A549 (cell line): ENCODE measurements at places on chromosomes 12 and 14.

DNA sequence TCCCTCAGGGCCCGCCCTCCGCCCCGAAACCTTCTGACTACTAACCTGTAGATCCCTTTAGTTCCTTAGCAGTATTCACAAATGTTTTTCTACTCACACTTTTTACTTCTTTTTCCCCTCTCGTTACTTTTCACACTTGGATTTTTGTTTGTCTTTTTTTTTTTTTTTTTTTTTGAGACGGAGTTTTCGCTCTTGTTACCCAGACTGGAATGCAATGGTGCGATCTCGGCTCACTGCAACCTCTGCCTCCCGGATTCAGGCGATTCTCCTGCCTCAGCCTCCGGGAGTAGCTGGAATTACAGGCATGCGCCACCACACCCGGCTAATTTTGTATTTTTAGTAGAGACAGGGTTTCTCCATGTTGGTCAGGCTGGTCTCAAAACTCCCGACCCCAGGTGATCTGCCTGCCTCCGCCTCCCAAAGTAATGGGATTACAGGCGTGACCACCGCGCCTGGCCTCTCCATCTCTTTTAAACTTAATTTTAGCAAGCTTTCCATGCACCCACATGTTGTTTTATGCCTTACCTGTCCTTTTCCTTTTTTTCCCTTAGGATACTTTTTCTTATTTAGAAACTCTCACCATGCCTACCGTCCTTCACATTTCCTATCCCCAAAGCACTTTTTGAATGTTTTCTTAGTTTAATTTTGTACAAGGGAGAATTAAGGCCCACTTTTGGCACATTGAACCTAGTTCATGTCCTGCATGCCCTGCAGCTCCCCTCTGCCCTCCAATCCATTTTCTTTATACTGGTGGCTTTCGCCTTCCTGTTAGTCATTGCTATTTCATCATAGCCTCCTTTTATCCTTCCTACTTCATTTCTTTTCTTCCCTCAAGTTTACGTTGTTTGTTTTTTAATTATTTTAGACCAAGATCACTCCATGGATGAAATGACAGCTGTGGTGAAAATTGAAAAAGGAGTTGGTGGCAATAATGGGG lies 1.1 kb downstream of the SP1 start:
- no peak for DNase-seq

DNA sequence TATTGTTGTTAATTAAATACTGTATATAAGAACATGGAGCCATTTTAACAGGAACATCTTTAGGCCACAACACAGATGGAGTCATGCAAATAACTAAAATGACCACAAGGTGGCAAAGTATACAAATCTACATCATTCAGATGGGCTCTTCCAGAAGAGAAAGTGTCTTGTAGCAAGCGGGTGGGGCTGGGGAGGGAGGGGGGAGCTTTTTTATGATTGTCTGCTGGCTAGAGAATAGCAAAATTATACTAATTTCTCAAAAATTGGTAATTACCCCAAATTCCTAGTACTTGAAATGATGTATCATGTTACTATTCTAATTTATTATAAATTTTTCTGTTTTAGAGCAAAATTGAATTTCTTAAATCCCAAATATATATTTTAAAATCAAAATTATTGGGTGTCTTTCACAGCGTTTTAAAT lies 378.7 kb downstream of the PRKD1 start:
- peak; percentile 68 for DNase-seq

GRCh38 chr14:82341261-82341810 lies 807.7 kb upstream of the SEL1L start:
- no peak for DNase-seq

- DNase-seq: no peak
Observed at GRCh38 chr12:98639491-98639890, 5.1 kb downstream of the IKBIP start.

DNA sequence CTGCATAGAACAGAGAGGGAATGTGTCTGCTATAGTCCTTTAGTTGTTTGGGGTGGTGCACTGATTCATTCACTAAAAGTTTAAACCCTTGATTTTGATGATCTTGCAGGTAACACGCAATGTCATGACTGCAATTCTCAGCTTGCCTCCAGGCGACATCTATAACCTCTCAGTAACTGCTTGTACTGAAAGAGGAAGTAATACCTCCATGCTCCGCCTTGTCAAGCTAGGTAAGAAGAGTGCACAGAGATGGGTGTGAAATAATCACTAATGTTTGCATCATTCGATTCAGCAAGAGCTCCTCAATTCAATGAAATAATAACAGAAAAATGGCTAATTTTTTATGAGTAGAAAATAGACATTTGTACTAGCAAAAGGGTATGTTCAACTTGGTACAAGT lies 203.7 kb downstream of the PTPRO start:
- no peak for DNase-seq

GRCh38 chr14:73462815-73463214 lies 4.5 kb upstream of the NUMB start:
- no peak for DNase-seq
